ENCODE measurements at places on chromosomes 7 and 10.

DNA sequence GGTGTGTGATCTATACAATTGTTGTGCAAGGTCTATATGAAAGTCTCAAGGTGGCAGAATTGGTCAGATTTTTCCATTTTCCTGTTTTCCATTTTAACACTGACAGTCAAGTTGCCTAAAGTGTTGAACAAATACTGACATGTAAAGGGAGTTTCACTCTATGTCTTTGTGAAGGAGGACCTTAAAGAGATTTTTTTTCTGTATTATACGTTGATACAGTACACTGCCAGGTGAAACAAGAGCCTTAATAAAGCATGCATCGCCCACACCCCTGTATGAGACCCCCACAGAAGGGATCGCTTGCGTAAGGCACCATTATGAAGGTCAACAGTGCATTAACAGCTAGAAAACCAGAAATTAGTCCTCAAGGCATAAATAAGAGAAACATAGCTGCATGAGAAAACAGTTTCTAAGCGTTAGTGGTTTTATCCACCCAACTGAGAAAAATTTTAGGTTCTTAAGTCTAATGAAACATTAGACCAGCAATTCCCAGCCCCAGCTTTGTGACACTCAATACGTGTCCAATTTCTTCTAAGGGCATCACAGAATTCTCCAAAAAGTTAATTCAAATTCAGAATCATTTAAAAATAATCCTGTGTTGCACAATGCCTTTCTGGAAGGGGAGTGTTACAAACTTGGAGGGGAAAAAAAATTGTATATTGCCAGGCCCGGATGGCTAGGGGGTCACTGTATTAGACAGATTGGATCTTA, 6.9 kb downstream of the KLF6 start:
- DNase-seq, result no peak

DNA sequence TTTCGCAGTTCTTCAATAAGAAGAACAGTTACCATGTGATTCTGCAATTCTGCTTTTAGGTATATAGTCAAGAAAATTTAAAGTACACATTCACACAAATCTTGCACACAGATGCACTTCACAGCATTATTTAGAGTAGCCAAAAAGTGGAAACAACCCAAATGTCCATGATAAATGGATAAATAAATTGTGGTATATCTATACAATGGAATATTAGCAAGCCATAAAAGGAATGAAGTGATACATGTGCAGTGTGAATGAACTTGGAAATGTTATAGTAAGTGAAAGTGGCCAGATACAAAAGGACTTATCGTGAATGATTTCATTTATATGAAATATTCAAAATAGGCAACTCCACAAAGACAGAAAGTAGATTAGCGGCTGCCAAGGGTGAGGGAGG, 109.1 kb downstream of the AGMO start:
- no peak for DNase-seq

DNA sequence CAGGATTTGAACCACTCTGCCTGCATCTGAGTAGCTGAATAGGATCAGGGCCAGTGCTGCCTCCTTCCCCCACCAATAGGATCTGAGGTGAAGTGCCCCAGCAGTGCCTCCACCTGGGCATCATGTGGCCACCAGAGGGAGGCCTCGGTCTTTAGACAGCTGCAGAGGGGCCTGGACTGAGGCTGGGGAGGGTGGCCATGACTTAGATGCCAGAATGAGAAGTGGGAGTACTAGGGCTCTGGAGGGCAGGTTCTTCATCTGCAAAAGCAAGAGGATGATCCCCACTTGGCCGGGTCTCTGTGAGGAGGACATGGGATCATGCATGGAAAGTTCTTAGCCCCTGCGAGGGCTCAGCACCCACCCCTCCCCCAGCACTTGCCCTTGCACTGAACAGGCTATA, 56.9 kb downstream of the NEUROG3 start:
- DNase-seq, result peak; percentile 42

GRCh38 chr7:90708841-90709317, 112.8 kb downstream of the CDK14 start:
- peak; percentile 22 for DNase-seq

- DNase-seq, result no peak
These were observed 67.3 kb upstream of the NPY start for GRCh38 chr7:24216576-24217125.

DNA sequence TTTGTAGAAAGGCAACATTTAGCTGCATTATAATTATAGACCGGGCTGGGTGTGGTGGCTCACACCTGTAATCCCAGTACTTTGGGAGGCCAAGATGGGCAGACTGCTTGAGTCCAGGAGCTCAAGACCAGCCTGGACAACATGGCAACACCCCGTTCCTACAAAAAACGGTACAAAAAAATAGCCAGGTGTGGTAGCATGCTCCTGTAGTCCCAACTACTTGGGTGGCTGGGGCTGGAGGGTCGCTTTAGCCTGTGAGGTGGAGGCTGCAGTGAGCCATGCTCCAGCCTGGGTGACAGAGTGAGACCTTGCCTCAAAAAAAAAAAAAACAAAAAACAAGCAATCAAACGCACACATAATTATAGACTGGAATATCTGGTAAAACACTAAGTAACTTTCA, 5.0 kb downstream of the YWHAG start:
- DNase-seq, result no peak

DNA sequence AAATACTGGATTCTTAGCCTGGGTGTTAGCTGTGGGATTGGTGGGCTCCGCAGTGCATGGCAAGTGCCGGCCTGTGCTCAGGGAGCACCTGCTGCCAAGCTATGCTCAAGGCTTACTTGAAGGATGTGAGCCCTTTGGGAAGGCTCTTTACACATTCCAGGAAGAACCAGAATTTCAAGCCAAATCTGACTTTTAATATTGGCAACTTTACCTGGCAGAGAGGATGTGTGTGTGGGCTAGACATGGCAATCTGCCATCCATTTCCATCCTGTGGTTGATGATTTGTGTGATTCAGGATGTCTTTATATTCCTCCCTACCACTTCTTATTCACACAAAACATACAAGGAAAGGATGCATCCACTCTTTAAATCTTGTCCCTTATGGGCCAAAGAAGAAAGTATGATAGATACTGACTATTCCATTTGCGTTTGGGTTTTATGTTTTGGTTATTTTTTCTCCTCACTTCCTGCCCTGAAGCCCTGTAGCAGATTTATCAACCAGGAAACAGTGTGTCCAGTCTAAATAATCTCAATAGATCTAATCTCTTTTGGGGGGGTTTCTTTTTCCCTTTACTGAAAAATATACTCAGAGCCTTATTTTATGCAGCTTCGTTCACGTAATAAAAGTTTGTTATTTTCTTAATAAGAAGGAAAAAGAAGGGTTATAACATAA, 247.1 kb downstream of the COBL start:
- DNase-seq, result no peak

- DNase-seq, result no peak
These were observed 22.3 kb upstream of the IL15RA start for GRCh38 chr10:5999440-6000165.

GRCh38 chr10:102651455-102652169, 7.3 kb downstream of the TRIM8 start:
- DNase-seq, result no peak

- no peak for DNase-seq
These were observed 448.9 kb downstream of the SH2D4B start for GRCh38 chr10:80986596-80986995.

DNA sequence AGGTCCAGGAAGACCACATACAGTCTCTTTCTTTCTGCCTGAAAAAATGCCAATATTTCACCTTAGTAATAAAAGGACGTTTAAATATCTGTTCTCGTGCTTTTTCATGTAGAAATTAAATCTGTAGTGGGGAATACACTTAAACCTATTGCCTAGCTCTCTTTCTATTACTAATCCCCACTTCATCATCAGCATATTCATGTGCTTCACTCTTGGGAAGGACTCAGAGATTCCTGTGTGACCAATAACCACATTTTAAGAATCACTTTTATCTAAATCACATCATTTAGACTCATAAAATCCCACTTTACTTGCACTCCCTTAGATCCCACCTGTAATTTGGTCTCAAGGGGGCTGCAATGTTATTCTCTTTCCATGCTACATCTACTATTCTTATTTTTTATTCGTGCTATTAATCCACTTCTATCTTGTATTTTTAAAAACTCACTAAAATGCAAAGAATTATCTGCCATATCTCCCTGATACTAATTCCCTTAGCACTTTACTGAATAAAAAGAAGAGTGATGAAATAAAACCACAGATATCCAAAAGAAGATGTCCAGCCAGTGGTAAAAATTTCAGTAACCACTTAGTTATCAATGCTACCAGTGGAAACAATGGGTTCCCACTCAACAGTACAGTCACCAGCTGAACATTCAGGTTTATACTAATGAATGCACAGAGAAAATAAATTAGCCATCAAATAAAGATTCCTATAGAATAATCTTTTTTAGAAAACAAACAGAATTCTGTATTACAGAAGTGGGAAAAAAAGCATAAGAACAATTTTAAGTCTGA, 102.1 kb downstream of the PPP1R17 start:
- no peak for DNase-seq

GRCh38 chr10:131320860-131321604, 9.5 kb upstream of the TCERG1L start:
- DNase-seq, result no peak

DNA sequence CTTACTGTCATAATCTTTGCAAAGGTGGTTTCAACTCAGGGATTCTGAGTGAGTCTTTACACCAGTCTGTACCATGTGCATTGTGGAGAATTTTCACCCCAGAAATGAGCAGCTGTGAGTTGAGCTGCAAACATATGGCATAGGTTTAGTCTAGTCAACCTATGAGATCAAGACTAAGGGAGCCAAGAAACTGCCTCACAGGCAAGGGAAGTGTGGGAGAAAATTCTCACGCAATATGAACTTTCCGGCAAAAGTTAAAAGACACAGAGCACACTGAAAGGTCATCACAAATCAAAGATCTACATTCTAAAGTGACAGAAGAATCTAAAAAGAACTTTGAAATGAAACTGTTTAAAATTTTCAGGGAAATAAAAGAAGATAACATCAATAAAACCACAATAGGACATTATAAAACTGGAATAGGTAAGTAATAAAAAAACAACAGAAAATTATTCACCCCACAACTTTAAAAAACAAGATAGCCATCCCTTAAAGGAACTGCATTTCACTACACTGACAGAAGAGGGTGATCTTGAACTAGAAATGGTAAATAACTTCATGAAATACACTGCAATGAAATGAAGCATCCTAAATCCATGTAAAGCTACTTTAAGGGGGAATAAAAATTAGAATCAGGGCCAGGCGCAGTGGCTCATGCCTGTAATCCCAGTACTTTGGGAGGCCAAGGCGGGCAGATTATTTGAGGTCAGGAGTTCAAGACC, 63.5 kb downstream of the LGI1 start:
- DNase-seq, result peak; percentile 1

GRCh38 chr7:22251281-22251680, 105.7 kb downstream of the RAPGEF5 start:
- DNase-seq, result peak; percentile 6

DNA sequence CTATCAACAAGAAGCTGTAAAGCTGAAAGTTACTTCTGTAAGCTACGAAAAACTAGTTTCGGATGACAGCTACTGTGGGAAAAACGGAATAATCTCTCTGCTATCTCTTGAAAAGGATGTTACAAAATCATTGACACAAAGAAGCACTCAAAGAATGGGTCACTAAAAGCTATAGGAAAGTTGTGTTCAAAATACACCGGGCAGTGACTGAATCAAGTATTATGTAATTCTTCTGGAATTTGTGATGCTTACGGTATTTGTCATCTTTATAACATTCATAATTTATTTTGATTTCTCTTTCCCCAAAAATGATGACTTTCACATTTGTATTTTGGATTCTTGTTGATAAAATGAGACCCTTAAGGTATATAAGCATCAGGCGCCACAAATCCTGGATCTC, 112.1 kb upstream of the KLF6 start:
- no peak for DNase-seq

DNA sequence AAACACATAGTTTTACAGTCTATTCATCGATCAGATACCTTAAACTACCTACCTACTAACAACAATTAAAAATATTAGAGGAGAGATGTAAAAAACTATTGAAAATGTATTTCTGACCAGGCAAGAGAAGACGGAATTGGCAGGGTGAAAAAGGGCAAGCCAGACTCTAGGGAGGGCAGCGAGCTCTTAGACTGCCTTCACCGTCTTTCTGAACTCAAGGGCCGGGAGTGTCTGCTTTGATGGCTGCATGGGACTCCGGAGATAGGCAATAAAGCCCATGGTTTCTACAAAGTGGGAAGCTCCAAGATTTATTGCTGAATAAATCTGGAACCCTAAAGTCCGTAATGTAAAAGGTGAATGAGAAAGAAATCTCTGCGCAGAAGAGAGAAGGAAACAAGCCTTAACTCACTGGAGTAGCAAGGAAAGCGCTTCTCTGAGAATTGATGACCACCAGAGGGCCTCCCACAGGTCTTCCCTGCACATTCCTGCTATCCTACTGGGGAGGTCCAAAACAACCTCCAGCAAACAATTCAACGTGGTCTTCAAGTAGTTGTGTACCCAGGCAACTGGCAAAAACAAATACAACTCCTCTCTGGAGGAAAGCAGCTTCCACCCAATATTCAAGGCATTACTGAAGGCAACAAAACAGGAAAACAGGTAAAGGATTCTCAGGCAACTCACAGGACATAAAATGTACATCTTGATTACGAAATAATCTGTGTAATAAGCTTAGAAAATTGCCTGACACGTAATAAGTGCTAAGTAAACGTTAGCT, 181.3 kb downstream of the SDK1 start:
- peak; percentile 81 for DNase-seq

DNA sequence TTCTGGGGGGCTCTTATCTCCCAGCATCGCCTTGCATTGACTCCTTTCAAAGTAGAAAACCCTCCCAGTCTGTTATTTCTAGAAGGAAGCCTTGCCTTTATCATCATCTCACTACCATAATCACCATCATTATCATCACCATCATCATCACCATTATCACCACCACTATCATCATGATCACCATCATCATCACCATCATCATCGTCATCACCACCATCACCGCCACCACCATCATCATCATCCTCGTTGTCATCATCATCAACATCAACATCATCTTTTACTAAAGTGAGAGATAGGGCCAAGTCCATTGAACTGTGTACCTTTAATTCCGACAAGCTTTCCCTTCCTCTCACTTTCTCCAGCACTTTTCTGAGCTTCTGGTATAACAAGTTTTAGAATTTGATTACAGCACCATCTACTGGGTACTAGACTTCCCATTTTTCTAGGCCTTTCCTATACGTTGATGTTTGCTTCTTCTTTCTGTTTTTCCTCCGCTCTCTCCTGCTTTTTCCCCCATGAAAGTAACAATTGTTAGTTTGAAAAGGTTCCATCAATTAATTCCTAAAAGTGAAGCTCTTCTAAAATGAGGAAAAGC, 226.4 kb downstream of the BUB3 start:
- peak; percentile 17 for DNase-seq

- no peak for DNase-seq
These were observed 7.8 kb upstream of the PTPN12 start for GRCh38 chr7:77529279-77529678.

- no peak for DNase-seq
These were observed 315.9 kb upstream of the SEMA3A start for GRCh38 chr7:84510505-84510904.

- DNase-seq, result no peak
These were observed 2.5 kb downstream of the ACTR3B start for GRCh38 chr7:152762056-152762455.

Measured in NCI-H748 treated with DMSO at 0.1 percent for 48 hours (cell line).